ENCODE measurements at places on chromosomes 1 and 21.

- DNase-seq = no peak
These were observed 7.1 kb upstream of the DDX59 start for GRCh38 chr1:200676829-200677228.

DNA sequence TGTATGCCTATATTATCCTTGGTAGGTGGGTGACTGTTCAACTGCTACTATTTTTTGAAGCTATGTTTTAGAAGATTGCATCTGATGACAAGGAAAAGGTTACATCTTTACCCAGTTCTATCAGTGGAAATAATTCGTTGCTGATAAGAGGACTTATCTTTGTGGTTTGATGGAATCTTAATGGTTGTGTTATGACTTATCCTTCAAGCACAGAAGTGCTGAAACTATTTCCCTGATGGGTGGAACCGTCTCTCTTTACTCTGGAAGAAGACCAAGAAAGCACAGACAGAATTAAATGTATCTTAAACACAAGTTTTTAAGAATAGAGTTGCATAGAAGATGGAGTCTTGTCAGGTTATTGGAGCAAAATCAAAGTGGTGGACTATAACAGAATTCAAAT lies 437.7 kb upstream of the KAZN start:
- no peak for DNase-seq

- no peak for DNase-seq
These were observed 12.7 kb downstream of the ATF3 start for GRCh38 chr1:212621043-212621948.

- no peak for DNase-seq
These were observed 16.1 kb downstream of the ADORA1 start for GRCh38 chr1:203143641-203144040.

- no peak for DNase-seq
These were observed 52.0 kb upstream of the FAM20B start for GRCh38 chr1:178973652-178974101.

- no peak for DNase-seq
These were observed 200.2 kb downstream of the APP start for GRCh38 chr21:25970254-25970930.

DNA sequence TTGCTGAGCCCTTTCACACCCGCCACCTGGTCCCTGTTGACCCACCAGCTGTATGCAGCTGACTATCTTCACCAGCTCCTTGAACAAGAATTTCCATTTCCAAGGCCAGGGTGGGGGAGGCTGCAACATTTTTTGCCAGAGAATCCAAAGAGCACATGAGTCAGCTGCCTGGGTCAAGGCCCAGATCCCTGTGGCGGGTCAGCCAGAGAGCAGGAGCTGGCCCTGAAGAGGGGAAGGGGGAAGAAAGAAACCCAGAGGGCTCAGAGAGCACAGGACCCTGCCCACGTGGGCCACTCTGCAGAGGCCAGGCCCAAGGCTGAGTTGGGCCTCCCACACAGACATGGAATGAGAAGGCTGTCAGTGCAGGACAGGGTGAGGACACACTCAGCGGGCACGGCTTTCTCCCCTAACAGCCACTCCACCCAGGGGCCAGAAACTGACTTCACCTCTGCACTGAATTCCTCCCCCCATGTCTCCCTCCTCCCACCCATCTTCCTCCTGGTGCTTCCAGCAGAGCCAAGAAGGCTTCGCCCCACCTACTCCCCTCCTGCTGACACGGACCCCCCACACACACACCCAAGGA lies 28.9 kb downstream of the S100A6 start:
- no peak for DNase-seq

DNA sequence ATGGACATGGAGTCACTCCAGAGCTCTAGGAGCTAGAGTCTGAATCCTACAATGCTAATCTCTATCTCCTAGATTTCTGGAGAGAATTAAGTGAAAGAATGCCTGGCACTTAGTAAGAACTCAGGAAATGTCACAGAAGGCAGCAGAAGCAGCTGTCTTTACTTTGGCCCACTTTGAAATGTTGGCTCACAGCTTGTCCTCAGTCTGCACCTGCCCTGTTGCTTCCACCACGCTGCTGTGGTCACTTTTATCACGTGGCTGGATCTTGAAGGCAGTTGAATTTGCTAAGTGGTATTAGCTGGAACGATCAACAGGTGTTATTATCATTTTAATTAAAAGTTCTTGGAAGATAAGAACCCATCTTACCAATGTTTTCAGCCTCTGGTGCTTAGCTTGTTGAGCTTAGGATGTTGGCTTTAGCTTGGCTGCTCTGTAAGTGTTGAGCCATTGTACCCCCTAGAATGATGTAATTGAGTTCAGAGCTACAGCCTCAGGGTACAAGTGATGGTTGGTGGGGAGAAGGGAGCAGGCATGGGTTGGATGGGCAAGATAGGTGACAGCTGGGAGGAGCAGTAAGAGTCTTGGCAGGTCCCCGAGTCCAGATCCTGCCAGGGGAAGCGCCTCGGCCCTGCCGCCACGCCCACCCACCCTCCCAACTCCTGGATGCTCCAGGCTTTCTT lies 41.9 kb upstream of the EPS8L3 start:
- DNase-seq = no peak

- no peak for DNase-seq
These were observed 47.5 kb downstream of the ROR1 start for GRCh38 chr1:63821091-63822005.

- DNase-seq = no peak
These were observed 15.9 kb downstream of the DUSP10 start for GRCh38 chr1:221725735-221726672.

- DNase-seq = peak; percentile 39
These were observed 26.2 kb downstream of the ATP8B2 start for GRCh38 chr1:154351363-154352068.
